ENCODE measurements at places on chromosomes 2 and 18.

DNA sequence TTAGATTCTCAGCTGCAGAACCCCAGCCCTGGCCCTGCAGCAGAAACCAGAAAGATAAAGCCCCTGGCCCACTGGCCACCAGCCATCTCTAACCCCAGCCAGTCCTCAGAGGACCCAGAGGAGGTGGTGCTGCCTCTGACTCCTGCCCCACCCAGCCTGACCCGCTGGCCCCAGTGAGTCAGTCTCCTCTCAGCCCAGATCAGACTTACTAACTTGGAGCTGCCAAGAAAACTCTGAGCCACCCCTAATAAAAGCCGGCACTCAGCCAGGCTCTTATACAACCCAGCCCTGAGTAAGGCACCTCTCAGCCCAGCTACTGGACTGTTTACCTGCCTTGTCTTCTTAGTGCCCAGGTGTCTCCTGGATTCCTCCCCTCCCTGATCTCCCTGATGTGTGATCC, 2.0 kb downstream of the SLC14A2 start:
- DNase-seq: peak; percentile 95

- peak; percentile 91 for DNase-seq
These were observed 172.2 kb upstream of the HAAO start for GRCh38 chr2:42964439-42965083.

DNA sequence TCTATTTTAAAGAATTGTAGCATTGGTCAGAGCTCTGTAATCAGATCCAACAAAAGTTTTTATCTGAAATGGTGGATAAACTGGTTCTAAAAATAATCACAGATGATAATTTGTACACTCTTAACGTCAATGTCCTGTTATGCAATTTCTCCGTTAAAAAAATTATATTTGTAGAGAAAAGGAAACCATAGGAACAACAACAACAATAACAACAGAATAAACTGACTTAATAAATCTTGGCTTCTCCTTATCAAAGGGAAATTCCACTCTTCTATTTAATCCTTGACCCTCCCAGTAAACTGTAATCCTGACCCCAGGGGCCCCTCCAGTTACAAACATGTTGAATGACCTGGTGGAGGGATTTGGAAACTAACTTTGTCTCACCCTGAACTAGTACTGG, 78.6 kb upstream of the ZFP36L2 start:
- DNase-seq: peak; percentile 88

GRCh38 chr2:146652311-146652710, 1192.5 kb upstream of the ACVR2A start:
- no peak for DNase-seq

- DNase-seq: no peak
These were observed 8.7 kb downstream of the TYMS start for GRCh38 chr18:666177-666576.

- no peak for DNase-seq
These were observed 200.8 kb upstream of the STON1 start for GRCh38 chr2:48328942-48329723.

GRCh38 chr2:42957109-42957860, 164.9 kb upstream of the HAAO start:
- DNase-seq: no peak

DNA sequence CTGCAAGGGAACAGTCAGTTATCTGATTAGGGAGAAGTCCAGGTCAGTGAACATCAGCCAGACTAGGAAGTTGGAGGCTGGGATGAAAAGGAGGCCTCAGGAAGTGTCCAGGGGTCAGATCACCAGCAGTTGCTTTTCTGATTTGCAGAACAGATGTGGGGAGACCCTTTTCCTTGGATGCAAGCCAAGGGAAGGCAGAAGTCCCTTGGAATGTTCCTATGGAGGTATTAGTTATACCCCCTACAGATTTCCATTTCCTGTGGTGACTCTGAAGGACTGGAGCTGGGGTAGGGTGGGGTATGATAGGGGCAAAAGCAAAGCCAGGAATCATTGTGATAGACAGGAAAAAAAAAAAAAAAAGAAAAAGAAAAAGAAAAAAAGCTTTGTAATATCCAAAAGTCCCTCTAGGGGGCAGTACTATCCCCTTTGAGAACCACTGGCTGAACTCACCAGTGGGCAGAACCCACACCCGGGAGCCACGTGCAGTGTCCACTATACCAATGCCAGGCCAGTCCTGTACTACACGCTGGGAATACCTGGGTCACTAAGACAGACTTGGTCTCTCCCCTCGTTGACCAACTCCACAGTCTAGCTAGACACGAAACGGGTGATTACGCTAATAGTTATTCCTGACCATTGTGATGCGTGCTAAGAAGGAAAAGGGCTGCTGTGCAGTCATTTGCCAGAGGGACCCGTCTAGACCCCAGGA, 7.4 kb downstream of the DYSF start:
- no peak for DNase-seq

GRCh38 chr18:22136395-22136794, 33.0 kb upstream of the GATA6 start:
- DNase-seq: no peak

DNA sequence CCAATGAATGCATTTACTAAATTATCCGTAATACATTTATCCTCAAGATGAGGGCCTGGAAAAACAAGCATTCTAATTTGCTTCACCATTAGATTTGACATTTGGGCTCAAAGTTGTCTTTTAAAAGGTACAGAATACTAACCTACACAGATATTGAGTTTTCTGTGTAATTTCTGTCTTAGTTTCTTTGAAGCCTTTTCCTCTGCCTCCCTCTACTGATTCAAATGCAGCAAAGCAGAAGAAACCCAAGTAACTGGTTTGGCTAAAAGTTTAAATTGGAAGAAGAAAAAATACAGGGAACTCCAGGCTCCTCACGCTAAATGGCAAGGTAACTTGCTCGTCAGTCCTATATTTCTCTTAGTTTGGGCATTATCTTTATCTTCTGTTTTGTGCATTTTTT, 53.3 kb upstream of the SLC5A7 start:
- DNase-seq: peak; percentile 70

DNA sequence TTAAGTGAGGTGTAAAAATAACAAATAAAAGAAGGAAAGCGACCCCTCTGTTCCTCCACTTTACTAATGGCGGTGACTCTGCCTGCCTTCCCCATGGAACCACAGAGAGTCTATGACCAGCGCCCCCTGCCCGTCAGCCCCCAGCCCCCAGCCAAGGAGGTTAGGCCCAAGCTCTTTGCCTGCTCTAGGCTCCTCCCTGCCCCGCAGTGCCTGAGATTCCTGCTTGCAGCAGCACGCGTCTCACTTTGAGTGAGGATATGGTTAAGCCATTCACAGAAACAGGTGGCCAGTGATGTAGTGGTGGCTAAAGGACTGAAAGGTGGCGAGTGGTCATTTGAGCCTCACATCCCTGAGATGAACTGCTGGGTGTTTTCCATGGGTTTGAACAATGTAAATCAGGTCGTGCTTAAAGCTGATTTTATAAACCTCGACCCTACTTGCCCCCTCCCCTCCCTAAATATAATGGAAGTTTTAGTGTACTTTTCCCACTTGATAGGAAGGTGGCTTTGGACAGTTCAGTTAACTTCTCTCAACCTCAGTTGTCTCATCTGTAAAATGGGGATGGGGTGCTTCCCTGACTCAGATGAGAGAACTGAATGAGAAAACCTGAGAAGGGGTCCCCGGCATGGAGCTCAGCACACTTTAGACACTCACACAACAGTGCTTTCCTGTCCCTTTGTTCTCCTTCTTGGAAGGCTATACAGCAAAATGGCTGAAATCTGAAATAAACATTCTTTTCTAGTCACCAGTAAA, 46.5 kb downstream of the IL1RL2 start:
- DNase-seq: no peak

DNA sequence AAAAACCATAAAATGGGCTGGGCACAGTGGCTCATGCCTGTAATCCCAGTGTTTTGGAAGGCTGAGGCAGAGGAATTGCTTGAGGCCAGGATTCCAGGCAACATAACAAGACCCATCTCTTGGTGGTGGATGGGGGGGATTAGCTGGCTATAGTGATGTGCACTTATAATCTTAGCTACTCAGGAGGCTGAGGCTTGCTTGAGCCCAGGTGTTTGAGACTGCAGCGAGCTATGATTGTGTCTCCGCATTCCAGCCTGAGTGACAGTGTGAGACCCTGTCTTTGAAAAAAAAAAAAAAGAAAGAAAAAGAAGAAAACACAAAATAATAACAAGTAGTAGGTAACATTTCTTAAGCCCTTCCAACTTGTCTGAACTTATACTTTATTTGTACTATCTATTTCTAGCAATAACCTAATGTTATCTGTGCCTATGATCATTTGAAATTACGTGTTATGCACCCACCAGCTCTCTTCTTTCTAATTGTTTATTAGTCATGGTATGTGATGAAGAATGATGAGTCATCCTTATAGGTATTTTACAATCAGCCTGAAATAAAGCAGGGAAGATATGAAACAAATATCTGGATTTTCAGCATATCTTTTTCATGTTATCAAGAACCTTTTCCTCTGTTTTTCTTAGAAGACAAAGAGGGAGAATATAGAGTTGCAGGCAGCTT, 129.3 kb upstream of the UNC80 start:
- DNase-seq: peak; percentile 2

DNA sequence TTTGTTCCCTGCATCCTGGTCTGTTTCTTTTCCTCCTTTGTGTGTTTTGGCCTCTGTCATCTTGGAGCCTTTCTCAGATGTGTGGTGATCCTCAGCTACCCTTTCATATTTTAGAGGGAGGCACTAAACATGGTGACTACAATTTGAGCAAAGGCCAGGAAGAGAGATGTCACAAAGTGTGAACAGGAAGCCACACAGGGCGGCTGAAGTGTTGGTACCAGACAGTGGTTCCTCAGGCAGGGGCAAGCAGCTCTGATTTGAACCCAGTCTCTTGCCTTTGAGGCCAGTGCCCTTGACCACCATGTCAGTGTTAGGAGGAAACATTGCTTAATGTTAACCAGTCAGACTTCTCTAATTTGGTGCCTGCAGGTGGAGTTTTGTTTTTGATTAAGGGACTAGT, 9.2 kb downstream of the LRRFIP1 start:
- no peak for DNase-seq

GRCh38 chr2:226426292-226426736, 373.3 kb downstream of the IRS1 start:
- DNase-seq: no peak

DNA sequence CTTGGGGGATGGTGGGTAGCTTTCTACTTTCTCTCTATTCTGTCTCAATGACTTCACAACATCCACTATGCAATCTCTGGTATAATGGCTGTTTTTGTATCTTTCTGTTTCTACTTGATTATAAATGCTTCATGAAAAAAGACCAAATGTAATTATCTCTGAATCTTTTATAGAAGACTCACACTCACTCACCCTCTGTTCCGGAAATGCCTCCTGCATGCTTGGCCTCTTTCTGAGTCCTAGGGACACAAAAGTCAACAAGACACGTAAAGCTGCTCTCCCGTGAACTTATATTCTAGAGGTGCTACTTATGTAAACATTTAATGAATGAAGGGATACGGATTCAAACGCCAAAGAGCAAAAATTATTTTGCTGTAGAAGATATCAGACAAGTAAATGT, 502.2 kb upstream of the SOX11 start:
- DNase-seq: no peak

DNA sequence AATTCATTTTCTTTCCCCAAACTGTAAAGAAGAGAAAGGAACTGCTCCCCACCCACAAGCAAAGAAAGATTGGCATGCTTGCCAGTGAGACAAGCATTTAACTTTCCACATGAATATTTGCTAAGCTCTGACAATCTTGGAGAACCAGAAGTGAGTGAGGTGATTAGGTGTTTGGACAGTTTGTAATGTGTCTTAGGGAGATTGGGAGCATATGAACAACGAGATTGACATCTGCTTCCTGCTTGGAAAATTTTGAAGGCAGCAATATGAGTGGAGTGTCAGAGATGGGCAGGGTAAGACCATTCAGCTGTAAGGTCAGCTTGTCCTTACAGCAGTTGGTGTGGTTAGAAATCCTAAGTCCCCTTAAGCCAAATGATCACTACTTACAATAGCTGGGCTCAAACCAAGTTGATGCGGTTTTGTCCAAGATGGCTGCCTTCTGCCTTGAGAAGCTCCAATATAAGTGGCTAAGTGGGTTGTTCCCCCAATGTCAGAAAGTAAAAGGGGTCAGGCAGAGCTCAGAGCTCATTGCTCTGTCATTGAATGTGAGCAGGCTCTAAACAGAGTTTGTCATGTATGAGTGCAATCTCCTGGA, 36.0 kb upstream of the GALNT5 start:
- no peak for DNase-seq

DNA sequence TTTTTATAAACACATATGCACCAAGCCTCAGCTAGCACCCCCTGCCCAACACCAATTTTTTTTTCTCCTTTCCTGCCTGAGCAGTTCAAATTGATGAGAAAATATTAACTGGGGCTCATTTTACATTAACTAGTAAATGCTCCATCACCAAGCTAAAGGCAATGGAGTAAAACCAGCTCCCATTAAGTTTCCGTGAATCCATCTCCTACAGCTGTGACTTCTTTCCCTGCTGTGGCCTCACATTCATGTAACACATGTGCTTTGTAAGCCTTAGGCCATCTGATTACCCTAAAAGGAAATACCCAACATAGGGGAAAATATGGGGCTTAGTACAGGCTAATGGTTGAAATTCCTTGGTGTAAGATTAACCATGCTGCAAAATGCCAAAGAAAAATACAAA, 60.8 kb downstream of the DNER start:
- DNase-seq: no peak

DNA sequence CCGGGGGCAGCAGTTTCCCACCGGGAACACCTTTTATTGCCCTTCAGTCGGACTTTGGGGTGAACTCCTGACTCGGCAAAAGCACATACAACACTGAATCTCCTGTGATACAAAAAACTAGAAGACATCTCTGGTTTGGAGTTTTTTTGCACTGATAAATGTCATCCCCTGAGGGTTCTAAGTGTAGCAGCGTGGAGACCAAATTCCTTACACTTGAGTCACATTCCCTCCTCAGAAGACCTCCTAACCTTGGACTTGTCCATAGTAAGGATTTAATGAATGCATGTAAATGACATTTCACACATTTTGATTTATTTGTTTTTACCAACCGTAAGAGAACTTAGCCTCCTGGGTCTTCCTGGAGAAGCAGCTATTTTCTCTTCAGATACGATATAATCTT, 54.0 kb upstream of the GPR45 start:
- DNase-seq: peak; percentile 14

- DNase-seq: peak; percentile 61
These were observed 3.3 kb upstream of the ZBTB7C start for GRCh38 chr18:48412339-48412929.

DNA sequence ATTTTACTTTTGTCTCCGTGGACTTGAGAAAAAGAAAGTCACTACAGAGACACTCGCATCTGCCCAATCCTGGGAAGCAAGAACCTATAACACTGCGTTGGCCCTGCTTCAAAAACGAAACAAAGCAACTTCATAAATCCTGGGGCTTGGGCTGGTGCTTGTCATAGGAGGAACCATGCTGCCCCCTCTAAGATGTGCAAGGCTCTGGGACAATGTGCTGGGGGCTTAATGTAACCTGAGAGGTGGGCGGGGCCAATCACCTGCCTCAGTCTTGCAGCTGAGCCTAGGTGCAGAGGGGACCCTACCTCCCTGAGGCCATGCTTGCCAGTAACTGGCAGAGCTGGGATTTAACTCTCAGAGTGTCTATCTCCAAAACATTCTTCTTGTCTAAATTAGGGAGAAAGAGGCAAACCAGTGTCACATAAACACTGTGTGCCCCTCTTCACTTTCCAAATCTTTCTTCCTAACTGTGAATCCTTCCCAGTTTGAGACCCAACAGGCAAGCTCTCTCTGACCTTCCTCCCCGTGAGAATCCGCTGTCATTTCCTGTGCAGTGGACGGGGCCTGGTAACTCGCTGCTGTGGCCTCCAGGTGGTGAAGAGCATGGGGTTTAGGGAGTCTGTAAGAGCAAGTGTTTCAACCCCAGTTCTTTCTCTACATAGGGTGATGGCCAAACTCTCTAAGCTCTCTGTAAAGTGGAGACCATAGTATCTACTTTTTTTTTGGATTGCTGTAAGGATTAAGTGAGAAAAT, 115.1 kb downstream of the ACKR3 start:
- DNase-seq: no peak
